CD4-positive, alpha-beta T cell treated with Interleukin-2 at 100 ng/mL for 4 hours (primary cell): ENCODE measurements at places on chromosomes 6 and 20.
A peak's percentile ranks its signal among the peaks of the same experiment; 100 is the strongest.

- DNase-seq: no peak
These were observed 79.6 kb downstream of the OLIG3 start for GRCh38 chr6:137414599-137414998.

DNA sequence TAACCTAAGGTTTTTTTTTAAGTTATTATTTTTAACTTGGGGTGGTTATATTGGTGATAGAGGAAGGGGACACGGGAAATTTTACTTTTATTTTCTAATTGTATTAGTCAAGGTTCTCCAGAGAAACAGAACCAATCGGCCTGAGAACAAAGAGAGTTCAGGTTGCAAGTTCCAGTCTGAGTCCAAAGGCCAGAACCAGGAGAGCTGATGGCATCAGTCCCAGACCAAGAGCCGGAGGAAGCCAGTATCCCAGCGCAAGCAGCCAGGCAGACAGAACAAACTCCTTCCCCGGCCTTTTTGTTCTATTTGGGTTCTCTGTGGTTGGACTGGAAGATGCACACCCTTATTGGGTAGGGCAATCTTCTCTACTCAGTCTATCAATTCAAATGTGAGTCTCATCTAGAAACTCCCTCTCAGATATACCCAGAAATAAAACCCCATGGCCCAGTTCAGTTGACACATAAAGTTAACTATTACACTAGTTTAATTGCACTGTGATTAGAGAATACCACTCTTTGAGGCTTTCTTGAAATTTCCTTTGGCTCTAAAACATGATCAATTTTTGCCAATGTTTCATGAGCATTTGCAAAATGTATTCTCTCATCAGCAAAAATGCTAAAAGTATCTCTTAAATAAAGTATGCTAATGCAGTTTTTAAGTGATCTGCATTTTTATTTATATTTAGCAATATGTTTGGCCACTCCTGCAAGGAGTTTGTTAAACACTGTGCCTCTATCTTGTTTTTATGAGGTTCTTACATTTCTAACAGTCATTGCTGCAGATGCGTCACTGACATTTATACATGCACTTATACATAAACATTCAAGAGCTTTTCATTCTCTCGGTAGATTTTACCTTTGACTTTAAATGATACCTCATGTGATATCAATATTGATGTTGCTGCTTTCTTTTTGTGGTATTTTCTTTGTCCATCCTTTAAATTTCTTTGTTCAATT is 103.2 kb upstream of the SSTR4 start:
- no peak for DNase-seq

- no peak for DNase-seq
These were observed 14.6 kb upstream of the FAXC start for GRCh38 chr6:99364026-99364425.

DNA sequence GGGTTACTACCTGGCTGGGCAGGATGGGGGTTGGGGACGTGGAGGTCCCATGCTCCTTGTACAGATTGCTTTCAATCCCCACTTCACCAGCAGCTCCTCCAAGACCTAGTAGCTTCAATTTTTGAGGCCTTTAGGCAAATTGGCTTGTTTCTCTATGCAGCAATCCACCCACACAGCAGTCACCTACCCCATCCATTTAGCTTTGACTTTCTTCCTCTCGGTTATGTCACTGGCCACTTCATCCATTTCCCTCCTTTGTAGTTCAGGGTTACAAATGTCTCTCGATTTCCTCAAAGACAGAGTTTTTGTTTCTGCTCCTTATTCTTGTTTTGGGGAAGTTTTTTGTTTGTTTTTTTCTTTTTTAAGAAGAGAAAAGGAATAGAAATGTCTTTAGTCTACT is 33.4 kb upstream of the RSPO4 start:
- no peak for DNase-seq

GRCh38 chr6:133548423-133549159 is 307.4 kb downstream of the EYA4 start:
- no peak for DNase-seq

DNA sequence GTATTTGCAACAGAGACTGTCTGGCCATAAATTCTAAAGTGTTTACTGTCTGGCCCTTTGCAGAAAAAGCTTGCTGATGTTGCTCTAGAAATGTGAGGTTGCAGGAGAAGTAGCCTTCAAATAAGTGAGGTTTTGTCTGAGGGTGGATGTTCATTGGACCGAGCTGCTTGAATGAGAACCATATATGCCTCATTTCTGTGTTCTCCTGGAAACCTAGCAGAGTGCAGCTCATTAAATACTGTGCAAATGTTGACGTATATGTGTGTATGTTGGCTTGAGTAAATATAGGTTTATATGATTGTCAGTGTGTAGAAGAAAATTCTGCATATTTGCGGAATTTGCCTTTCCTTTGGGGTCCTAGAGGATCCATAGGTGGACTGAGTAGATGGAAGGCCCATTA is 39.0 kb downstream of the CHMP4B start:
- DNase-seq: no peak

DNA sequence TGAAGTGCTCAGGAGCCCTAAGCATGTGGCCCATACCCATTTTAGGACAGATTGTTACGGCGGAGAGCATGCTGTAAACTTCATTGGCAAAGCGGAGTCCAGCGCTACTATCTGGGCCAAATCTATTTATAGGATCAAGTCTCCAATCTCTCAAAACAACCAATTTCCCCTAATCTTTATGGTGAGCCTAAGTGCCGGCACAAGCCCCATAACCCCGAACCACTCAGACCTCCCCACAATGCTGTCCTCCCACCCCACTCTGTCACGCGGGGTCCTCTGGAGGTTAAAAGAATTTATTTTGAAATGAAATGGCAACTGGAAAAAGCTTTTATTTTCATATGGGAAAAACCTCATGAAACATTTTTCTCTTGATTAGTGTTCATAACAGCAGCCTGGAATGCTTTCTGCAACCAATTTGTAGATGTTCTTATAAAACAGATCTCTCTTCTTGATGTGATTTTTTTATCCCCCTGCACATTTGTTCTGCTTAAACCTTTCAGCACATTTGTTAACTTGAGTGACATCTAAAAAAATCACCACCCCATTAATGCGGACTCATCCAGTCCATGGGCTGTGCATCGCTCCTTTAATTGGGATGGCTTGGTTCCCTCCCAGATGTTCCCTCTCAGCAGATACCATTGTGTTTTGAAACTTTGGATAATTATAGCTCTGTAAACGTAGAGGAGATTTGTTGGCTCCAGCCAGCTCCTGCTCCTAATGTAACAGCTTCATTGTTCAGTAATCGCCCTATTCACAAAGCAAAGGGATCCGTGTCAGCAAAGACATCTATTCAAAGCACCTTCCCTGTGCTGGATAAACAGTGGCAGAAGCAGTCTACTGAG is 323.6 kb downstream of the CD83 start:
- no peak for DNase-seq

DNA sequence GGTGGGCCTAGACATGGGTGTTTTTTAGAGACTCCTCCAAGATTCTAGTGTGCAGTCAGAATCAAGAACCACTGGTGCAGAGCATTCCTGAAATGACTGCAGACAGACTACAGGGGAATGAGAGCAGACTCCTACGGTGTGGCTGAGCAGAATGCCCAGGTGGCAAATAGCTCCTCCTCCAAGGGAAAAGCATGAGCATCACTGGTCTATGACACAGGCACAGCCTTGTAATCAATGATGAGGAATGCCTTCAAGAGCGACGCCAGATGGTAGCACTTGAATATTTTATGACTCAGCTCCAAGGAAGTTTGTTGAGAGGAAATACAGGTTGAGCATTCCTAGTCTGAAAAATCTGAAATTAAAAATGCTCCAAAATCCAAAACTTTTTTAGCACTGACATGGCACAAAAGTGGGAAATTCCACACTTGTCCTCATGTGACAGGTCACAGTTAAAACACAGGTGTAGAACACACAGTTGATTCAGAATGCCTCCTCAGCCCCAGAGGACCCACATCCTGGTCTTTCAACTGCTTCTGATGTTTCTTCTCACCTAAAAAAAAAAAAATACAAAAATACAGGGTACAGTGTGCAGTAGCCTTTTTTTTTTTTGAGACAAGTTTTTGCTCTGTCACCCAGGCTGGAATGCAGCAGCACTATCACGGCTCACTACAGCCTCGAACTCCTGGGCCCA is 10.6 kb upstream of the FAM8A1 start:
- no peak for DNase-seq

- DNase-seq: no peak
These were observed 67.7 kb downstream of the PYGB start for GRCh38 chr20:25315418-25316210.

DNA sequence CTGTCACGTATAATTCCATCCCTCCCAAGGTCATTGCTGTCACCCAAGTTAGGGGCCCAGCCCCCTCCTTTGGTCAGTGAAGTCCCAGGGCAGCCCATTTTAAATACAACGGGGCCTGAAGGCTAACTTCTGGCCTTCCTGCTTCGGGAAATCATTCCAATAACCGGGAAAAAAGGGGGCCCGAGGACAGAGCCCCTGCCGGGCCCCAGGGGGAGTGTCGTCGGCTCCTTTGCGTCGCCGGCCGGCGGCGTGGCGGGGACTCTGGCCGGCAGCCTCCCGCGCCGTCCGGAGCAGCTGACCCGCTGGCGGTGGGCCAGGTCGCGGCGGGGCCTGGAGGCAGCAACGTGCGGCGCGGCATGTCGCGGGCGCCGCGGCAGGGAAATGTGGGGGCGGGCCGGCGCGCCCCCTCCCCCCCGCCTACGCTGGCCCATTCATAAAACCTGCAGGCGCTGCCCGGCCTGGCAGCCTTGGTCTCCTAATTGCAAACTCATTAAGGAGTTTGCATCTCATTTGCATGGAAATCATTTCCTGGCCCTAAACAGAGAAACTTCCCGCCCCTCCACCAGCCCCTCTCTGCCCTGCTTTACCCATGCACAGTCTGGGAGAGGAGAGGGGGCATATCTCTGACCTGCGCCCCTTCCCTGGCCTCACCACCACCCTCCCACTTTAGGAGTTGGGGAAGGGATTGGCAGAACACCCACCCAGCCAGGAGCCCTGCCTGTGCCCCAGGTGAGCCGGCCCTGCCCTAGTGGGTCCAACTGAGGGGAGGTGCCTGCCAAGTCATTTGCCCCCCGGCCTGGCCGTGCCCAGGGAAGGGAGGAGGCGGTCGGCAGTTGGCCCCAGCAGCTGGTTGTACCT is 50.7 kb downstream of the MRPL14 start:
- no peak for DNase-seq

DNA sequence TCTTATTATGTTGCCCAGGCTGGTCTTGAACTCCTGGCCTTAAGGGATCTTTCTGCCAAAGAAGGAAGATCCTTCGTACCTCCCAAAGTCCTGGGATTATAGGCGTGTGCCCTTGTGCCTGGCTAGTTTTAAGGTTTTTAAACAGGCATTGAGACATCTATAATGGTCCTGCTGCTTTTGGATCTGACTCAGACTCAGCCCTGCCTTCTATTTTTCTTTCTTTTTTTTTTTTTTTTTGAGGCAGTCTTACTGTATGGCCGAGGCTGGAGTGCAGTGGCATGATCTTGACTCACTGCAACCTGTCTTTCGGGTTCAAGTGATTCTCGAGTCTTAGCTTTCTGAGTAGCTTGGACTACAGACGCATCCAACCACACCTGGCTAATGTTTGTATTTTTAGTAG is 73.7 kb downstream of the PHF20 start:
- no peak for DNase-seq

- DNase-seq: no peak
These were observed 5.3 kb upstream of the TTPAL start for GRCh38 chr20:44470327-44470726.

DNA sequence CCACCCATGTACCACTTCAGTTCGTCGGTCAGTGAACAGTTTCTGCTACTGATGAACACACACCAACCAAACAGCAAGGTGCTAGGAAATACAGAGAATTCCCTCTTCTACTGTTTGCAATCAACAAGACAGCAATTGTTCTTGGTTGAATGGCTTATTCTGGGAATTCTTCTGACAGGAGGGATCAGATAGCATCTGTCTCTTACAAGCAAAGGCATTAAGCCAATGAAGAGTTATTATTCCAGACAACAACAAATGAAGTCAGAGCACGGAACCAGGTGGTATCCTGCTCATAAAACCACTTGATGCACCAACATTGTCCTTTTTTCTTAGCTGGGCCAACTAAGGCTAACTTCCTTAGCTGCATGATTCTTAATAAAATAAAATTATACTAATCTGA is 37.8 kb downstream of the PTPRK start:
- DNase-seq: no peak

- DNase-seq: no peak
These were observed 1.2 kb downstream of the MAK start for GRCh38 chr6:10837009-10837621.

GRCh38 chr20:17616480-17617211 is 46.8 kb downstream of the DSTN start:
- no peak for DNase-seq

DNA sequence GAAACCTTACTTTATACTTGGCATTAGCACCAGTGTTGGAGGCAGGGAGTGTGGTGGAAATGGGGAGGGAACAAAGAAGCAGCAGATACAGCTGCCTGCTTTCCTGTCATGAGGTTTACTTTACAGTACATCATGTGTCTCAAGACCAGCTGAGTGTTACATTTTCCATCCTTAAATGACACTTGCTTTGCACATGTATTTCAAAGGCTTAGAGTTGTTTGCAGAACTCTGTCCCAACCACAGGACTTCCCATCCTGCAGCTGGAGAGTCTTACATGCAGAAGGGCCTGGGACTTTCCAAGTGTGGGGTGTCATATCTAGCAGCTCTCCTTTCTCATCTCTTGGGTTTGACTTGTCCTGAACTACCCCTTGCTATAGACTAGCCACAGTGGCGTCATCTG is 395.9 kb downstream of the DHX35 start:
- no peak for DNase-seq

- peak; percentile 68 for DNase-seq
These were observed 26.4 kb downstream of the ARMC2 start for GRCh38 chr6:108874470-108875160.

- DNase-seq: peak; percentile 17
These were observed 37.6 kb upstream of the CCN6 start for GRCh38 chr6:112016320-112016719.

- no peak for DNase-seq
These were observed 11.3 kb upstream of the SERPINB1 start for GRCh38 chr6:2852921-2853322.

- DNase-seq: no peak
These were observed 80.3 kb upstream of the ZNF322 start for GRCh38 chr6:26739811-26740210.

DNA sequence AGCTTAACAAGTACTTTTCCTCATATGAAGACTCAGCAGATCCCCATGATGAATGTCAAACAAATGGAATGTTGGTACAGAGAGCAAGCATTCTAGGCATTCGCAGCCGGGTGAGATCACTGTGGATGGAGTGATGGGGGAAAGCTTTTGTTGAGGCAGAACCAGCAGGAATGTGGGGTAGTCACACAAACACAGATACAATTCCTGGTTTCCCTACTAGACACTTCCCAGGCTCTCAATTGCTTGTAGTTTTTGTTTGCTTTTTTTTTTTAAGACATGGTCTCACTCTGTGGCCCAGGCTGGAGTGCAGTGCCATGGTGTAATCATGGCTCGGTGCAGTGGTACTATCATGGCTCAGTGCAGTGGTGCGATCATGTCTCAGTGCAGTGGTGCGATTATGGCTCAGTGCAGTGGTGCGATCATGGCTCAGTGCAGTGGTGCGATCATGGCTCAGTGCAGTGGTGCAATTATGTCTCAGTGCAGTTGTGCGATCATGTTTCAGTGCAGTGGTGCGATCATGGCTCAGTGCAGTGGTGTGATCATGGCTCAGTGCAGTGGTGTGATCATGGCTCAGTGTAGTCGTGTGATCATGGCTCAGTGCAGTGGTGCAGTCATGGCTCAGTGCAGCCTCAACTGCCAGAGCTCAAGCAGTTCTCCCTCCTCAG is 15.4 kb upstream of the IER3 start:
- no peak for DNase-seq

GRCh38 chr6:42923666-42924065 is 5.6 kb upstream of the CNPY3 start:
- DNase-seq: no peak

- peak; percentile 20 for DNase-seq
These were observed 15.7 kb downstream of the NRSN2 start for GRCh38 chr20:362271-363254.
